Mesenteric fat pad (tissue), 1 donor: ENCODE measurements at places on chromosomes 16 and 17. TPM values are rescaled to one million over a fixed set of nuclear protein-coding genes. Genes with fewer than 3 reads are reported as not detected.

The NAGLU gene
- total RNA-seq: 58.7 TPM

The ACE gene
- total RNA-seq: 14.1 TPM

The PRSS22 gene
- not detected for total RNA-seq

The XYLT1 gene
- 59.1 TPM for total RNA-seq

The ABAT gene
- 4.4 TPM for total RNA-seq

The ABCC1 gene
- 42.8 TPM for total RNA-seq

The HS3ST3A1 gene
- 0.22 TPM for total RNA-seq

The UTS2R gene
- total RNA-seq: not detected

The MT1A gene
- total RNA-seq: 769 TPM

The PRAC2 gene
- total RNA-seq: not detected

The MMP25 gene
- total RNA-seq: 21.6 TPM

The ALOX15 gene
- not detected for total RNA-seq

The HOXB1 gene
- not detected for total RNA-seq

The DNAH9 gene
- total RNA-seq: 2.2 TPM

The PSKH1 gene
- total RNA-seq: 28.6 TPM

The RNF213 gene
- total RNA-seq: 168 TPM

The ADAD2 gene
- not detected for total RNA-seq

The CHST5 gene
- not detected for total RNA-seq

The SLC47A2 gene
- total RNA-seq: not detected

The IRX5 gene
- total RNA-seq: not detected

The KRT32 gene
- total RNA-seq: not detected

The LRRC46 gene
- not detected for total RNA-seq

The ATAD5 gene
- 1.0 TPM for total RNA-seq

The GUCY2D gene
- not detected for total RNA-seq

The ZNF771 gene
- 6.3 TPM for total RNA-seq

The ACSM2A gene
- not detected for total RNA-seq

The CSNK2A2 gene
- 66.1 TPM for total RNA-seq

The P2RX1 gene
- 2.3 TPM for total RNA-seq

The CHD9NB gene
- 0.48 TPM for total RNA-seq

The FNDC8 gene
- total RNA-seq: not detected

The OR4D1 gene
- total RNA-seq: not detected

The TMEM235 gene
- total RNA-seq: not detected

The ABCC3 gene
- total RNA-seq: 52.8 TPM

The RGS11 gene
- total RNA-seq: 21.4 TPM

The TAC4 gene
- total RNA-seq: not detected

The CDT1 gene
- 0.22 TPM for total RNA-seq

The CPNE2 gene
- 60.1 TPM for total RNA-seq

The GFOD2 gene
- 16.7 TPM for total RNA-seq

The CFAP97D1 gene
- total RNA-seq: not detected

The KCNJ2 gene
- total RNA-seq: 3.2 TPM

The LGALS9 gene
- total RNA-seq: 116 TPM

The SCIMP gene
- total RNA-seq: 7.6 TPM

The MIS12 gene
- 12.9 TPM for total RNA-seq

The TM4SF5 gene
- not detected for total RNA-seq

The KRTAP2-1 gene
- total RNA-seq: not detected

The HES7 gene
- not detected for total RNA-seq
